ENCODE measurements at places on chromosomes 7 and 10. TPM values are rescaled to one million over a fixed set of nuclear protein-coding genes. Genes with fewer than 3 reads are reported as not detected.

- H3K27me3 ChIP-seq, result peaks cover 3% of the 10 kb centered on the region
- no peak overlapping the region for H3K27ac ChIP-seq
- no peaks in the 10 kb centered on the region for H3K36me3 ChIP-seq
- H3K4me3 ChIP-seq, result no peak overlapping the region
Observed at GRCh38 chr7:40200791-40201190, 66.0 kb downstream of the SUGCT start.

DNA sequence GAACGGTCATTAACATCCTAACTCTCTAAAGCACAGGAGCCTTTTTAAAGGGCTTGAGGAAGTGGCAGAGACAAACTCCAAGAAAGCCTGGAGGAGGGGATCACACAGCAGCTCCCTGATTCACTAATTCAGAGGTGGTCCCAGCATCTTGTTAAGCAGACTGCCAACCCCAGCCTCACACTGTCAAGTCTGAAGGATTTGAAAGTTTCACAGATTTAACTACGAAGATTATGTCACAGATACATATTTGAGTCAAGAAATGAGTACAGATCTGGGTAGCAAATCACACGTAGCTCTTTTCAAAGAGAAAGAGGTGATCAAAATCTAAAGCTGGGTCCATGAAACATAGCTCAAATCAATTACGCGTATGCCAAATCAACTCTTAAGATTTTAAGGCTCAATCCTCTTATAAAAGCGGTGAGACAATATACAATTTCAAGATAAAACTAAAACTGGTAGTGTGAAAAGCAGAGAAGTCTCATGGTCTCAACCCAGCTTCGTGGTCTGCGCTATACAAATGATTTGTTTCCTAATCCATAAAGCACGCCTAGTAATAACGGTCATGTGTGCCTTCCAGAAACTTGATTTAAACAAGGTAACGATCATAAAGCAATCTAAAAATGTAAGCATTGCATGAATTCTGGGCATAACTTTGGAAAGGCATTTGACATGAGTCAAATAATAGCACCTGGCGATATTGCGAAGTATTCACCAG lies 229.9 kb upstream of the MKLN1 start:
- H3K27me3 ChIP-seq, result no peaks in the 10 kb centered on the region
- no peak for DNase-seq
- H3K4me3 ChIP-seq, result no peak overlapping the region
- H3K36me3 ChIP-seq, result peaks cover 34% of the 10 kb centered on the region
- peaks cover 49% of the 10 kb centered on the region for H3K4me1 ChIP-seq

- no peaks in the 10 kb centered on the region for H3K27me3 ChIP-seq
- no peak overlapping the region for H3K27ac ChIP-seq
- no peak for DNase-seq
- H3K4me1 ChIP-seq, result no peaks in the 10 kb centered on the region
- no peak overlapping the region for H3K4me3 ChIP-seq
- H3K36me3 ChIP-seq, result no peaks in the 10 kb centered on the region
Observed at GRCh38 chr10:99964791-99965190, 45.0 kb downstream of the DNMBP start.

- H3K27ac ChIP-seq, result no peak overlapping the region
- H3K27me3 ChIP-seq, result no peaks in the 10 kb centered on the region
Observed at GRCh38 chr7:158255156-158255555, 332.5 kb downstream of the PTPRN2 start.

ENO4 gene
- not detected for total RNA-seq
